ENCODE measurements at places on chromosomes 2 and 18. TPM values are rescaled to one million over a fixed set of nuclear protein-coding genes. Genes with fewer than 3 reads are reported as not detected.

DNA sequence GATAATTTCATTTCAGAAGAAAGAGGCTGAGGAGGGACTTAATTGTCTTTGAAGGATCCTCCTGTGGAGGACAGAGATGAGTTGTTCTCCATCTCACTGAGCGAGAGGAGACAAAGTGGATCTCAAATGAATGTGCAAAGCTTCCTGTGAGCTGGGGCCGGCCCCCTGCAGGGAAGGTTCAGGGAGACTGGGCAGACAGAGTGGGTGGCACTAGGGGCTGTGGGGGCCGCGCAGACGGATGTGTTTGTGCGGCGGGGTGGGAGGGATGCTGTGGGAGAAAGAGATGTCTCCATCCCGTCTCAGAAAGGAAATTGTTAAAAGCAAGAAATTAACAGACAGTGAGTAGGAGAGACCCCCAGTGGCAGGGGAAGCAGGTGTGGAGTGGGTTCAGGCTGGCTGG, 29.1 kb downstream of the KLHL29 start:
- no peak for DNase-seq

DNA sequence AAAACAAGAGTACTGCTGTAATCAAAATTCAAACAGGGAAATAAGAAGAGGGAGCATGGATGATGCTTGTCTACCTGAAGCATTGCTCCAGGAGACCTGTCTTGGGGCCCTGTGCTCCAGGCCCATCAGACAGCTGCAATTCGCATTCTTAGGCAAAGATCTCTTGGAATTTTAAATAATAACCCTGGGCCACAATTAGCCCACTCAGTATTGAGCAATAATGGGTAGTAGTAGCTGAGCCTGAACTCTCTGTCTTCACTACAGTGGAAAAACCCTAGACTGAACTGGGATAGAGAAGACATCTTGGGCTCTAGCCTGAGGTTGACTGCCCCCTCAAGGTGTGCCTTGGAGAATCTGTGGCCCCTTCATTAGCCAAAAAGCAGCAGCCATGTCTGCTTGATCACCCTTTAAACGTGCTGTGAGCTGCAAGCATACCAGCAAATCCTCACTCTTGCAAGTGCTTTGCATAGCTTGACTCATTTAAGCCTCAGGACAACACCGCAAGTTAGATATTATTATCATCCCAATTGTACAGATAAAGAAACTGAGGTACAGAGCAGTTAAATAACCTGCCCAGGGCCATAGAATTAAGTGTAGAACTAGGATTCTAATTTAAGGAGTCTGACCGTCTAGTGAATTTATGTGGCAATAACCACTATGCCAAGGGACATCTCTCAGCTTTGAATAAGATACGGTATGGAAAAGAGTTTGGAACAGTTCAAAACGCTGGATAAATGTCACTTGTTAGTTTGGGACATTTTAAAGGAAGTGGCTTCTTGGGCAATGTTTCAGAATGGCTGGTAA, 69.0 kb downstream of the DDX1 start:
- DNase-seq = no peak

GRCh38 chr2:39033980-39034379, 86.9 kb downstream of the SOS1 start:
- DNase-seq = peak; percentile 20

DNA sequence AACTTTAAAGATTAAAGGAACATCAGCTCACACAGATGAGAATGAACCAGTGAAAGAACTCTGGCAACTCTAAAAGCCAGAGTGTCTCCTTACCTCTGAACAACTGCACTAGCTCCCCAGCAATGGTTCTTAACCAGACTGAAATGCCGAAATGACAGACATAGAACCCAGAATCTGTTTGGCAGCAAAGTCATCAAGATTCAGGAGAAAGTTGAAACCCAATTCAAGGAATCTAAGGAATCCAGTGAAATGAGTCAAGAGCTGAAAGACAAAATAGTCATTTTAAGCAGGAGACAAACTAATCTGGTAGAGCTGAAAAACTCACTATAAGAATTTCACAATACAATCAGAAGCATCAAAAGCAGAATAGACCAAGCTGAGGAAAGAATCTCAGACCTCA, 72.0 kb downstream of the STRADB start:
- peak; percentile 16 for DNase-seq

DNA sequence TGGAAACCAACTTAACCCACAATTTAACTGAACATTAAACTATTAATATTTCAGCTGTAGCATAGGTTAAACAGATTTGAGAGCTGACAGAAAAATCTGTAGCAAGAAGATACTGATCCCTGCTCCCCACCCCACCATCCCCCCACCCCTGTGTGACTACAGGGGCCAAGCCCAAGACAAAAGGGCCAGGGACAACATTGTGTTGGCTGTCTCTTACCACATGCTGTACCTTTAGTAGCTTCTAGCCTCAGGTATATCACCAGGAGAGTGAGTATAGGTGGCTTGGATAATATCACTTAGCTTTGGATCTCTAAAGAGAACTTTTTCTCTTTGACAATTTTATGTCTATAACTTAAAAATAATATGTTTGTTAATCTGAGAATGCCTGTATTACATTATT, 140.7 kb downstream of the AGPS start:
- DNase-seq = no peak

GRCh38 chr2:64946769-64947247, 42.4 kb upstream of the SLC1A4 start:
- no peak for DNase-seq

The ALPI gene
- not detected for total RNA-seq

GRCh38 chr2:72883356-72883962, 3.7 kb upstream of the SPR start:
- peak; percentile 27 for DNase-seq

The MERTK gene
- total RNA-seq = 5.1 TPM

DNA sequence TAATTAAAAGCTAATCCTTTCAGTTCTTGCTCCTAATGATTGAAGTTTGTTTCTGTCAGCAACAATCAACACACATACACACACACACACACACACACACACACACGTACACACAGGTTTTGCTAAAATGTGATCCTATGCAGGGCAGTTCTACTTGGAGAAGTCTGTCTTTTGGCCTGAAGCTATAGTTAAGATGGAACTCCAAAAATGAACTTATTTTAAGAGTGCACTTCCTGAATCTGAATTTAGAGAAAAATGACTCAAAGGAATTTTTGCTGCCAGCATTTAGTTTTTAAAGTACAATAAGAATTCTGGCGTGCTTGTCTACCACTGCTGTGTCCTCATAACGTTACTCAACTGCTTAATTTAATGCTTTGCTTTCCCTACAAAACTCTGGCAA, 6.6 kb downstream of the GALNT5 start:
- DNase-seq = peak; percentile 45

GRCh38 chr2:12487253-12488004, 229.3 kb upstream of the TRIB2 start:
- DNase-seq = no peak

The TDRD15 gene
- total RNA-seq = not detected

The ALPP gene
- total RNA-seq = 0.32 TPM

The FZD7 gene
- total RNA-seq = 61.5 TPM

The LIMS1 gene
- total RNA-seq = 205 TPM

Data from astrocyte (in vitro differentiated cells and primary cell).